ENCODE measurements at places on chromosomes 3 and 15.

- DNase-seq: no peak
Measured at GRCh38 chr3:44988073-44988472, 12.0 kb downstream of the EXOSC7 start.

- DNase-seq: no peak
Measured at GRCh38 chr15:60729850-60730458, 251.0 kb upstream of the ICE2 start.

DNA sequence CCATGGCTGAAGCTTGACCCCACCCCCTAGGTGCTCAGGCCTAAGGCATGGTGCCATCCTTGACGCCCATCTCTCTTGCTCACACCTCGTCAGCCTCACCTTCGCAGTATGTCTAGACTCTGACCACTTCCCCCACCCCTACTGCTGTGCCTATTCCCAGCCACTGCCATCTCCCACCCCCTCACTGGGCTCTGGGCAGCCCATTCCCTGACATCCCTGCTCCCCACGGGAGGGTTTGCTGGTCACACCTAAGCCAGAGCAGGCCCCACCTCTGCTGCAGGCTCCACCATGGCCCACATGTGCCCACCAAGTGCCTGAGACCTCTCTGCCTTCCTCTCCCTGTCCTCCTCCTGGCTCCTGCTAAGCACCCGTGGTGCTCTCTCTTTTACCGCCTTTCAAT lies 47.7 kb upstream of the PRR23E start:
- no peak for DNase-seq

- DNase-seq: no peak
Measured at GRCh38 chr3:197458179-197458707, 97.5 kb downstream of the BDH1 start.

- DNase-seq: no peak
Measured at GRCh38 chr3:72442759-72443158, 405.5 kb downstream of the SHQ1 start.

DNA sequence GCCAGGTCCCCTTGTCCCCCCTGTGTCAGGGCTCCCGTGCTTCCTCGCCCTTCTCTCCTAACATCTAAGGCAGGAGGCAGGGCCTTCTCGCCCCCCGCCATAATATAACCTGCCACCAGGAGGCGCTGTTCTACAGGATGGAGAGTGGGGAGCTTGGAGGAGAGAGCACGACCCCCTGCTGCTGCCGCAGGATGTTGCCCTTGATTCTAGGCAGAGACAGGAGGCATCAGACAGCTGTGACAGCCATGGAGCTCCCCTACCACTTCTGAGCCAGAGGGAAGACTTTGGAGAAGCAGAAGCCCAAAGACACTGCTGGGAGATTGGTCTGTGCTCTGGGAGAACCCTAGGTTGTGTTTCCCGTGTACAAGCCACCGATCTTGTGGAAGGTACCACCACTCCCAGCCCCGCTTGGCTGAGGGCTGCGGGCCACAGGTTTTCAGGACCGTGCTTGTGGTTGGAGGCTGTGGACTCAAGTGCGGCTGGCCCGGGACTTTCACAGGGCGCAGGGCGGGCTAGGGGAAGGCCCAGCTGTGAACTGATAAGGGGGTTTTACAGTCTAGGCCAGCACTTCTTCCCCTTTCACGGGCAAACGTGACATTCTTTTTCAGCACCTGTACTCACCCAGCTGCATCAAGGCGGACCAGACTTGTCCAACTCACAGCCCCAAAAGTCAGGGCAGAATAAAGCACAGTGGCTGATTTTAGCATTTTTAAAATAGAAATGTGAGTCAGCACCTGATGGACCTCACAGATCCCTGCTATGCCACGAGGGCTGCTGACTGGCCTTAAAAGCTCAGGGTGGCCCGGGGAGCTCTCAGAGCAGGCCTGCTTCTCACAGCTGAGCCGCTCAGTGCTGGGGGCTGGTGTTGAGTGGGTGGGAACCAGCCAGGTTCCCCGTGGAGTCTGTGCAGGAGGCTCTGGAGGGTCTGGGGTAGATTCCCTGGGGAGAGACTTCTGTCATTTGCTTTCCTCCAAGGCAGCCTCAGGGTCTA lies 2.6 kb upstream of the TIGIT start:
- DNase-seq: peak; percentile 21

- no peak for DNase-seq
Measured at GRCh38 chr3:172132159-172132586, 92.8 kb downstream of the FNDC3B start.

- no peak for DNase-seq
Measured at GRCh38 chr3:48347500-48347899, 14.0 kb upstream of the SPINK8 start.

DNA sequence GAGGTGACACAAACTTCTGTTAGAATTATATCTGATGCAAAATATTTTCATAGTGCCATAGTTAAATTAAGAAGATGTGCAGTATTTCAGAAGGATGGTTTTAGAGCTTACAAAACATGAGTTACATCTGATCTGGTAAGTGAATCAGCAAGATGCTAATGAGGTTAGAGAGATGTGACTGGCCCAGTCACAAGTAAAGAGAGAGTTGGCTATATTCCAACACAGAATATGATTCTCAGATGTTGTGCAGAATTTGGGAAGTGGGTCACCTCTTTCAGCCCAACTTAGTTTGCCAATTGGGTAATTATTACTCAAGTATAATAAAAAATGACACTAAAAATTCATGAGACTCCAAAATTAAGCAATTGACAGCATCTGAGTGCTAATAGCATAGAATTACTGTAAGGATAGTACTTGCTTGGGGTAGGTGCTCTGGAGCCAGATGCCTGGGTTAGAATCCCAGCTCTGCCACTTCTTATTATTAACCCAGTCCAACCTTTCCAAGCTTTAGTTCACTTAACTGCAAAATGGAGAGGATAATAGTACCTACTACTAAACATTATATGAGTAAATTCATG lies 30.8 kb downstream of the P2RY1 start:
- no peak for DNase-seq

GRCh38 chr3:57230006-57230405 lies 2.5 kb downstream of the APPL1 start:
- DNase-seq: no peak

DNA sequence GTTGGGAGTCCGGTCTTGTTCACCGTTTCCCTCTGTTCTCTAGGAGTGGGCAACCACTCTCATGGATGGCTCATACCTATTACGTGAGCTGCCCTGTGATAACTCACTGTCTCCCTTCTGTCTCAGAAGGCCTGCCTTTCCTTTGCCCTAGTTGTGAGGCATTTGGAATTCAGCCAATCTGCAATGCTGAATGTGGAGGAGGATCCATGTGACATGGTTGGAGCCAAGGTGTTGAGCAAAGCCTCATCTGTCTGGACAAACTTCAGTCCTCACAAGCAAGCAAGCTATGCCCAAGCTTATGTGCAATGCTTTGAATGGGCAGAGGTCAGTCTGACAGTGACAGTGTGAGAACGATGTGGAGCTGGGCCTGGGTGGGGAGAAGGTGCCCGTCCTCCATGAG lies 37.8 kb upstream of the ATP10A start:
- DNase-seq: no peak

DNA sequence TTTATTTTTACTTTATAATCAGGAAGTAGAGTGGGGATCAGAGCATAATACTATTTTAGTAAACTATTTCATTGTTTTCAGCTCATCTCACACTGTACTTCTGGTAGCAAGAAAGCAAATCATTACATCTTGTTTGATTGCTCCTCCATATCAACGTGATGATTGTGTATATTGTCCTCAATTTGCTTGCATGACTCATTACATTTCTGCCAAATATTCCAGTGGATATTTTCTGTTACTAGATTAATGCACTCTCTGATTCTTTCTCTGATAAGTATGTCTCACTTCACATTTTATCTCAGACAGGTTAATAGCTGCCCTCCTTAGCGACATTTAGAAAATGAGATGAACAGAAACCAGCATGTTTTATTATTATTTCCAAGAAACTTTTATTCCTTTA lies 1145.3 kb downstream of the OTOL1 start:
- DNase-seq: no peak

DNA sequence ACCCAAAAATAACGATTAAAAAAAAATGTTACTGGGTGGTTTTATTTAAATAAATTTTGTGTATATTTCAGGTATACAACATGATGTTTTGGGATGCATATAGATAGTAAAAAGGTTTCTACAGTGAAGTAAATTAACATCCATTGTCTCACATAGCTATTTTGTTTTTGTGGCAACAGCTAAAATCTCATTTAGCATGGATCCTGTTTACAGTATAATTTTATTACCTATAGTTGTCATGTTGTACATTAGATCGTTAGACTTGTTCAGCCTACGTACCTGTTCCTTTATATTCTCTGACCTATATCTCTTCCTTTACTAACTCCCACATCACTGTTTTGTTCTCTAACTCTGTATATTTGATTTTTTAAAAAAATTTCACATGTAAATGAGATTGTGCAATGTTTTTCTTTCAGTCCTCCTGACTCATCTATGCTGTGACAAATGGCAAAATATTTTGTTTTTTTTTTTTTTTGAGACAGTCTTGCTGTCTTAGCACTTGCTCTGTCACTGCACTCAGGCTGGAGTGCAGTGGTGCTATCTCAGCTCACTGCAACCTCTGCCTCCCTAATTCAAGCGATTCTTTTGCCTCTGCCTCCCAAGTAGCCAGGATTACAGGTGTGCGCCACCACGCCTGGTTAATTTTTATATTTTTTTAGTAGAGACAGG lies 45.6 kb downstream of the OIP5 start:
- DNase-seq: no peak

- DNase-seq: no peak
Measured at GRCh38 chr15:25905140-25905539, 42.0 kb upstream of the ATP10A start.

- DNase-seq: no peak
Measured at GRCh38 chr15:77984446-77984861, 93.1 kb downstream of the TBC1D2B start.

GRCh38 chr15:88998980-88999713 lies 86.0 kb upstream of the MFGE8 start:
- DNase-seq: no peak

DNA sequence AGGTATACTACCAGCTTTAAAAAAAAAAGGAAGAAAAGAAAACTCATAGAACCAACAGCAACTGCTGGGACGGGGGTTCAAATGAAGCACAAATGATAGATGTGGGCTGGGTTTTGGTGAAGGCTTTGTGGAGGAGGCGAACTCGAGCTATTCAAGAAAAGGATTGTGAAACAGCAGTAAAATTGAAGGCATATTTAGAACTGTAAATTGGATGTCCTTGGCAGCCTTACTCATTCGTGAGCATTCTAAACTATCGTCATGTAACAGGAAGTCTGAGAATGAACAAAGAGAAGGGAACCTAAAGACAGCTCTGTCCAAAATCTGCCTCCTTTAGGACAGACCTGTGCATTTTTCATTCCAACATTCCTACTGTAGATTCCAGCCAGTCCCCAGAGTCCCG lies 97.8 kb downstream of the LARS2 start:
- DNase-seq: no peak

DNA sequence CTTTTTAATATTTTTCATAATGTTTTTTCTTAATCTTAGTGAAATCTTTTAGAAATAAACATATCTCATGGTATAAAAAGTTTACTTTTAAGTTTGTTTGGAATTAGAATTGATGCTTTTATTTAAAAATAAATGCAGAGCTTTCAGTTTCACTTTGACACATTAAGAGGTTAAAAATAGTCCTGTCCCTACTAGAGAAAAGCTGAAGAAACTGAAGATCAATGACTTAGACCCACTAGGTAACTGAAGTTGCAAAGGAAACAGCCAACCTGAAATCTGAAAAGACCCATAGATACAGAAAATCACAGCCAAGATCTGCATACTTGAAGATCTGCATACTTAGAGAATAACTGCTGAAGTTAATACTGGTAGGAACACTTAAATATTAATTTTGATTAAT lies 237.6 kb downstream of the RAP2B start:
- DNase-seq: no peak

DNA sequence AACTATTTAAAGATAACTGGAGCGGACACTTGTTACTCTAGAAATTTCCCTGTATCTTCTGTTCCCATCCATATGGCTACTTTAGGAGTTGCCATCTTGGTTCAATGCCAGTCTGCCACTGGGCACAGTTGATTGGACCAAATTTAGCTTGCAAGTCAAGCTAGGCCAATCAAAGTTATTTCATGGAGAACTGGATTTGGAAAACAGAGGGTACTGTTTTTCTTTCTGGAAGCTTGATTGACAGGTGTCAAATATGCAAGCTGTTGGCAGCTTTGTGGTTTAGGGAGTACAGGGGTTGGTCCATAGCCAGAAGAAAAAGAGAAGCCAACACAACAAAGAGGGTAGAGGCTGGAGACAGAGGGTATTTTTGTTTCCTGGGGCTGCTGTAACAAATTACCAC lies 33.4 kb upstream of the KLHL25 start:
- no peak for DNase-seq

DNA sequence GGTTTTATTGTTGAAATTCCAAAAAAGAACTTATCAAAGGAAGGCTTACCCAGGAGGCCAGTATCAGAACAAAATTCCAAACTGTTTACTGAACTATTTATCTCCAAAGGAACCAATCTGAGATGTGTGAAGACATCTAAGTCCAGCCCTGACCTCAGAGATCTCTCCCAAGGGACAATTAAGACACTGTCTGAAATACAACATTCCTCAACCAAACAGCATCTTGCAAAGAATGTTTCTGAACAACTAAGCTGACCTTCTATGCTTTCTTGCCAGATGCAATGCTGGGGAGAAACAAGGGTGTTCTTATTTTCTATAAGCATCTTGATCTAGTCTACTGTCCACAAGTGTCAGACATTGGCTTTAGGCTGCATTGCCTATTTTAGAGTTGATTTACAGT lies 13.6 kb downstream of the PDZRN3 start:
- no peak for DNase-seq

DNA sequence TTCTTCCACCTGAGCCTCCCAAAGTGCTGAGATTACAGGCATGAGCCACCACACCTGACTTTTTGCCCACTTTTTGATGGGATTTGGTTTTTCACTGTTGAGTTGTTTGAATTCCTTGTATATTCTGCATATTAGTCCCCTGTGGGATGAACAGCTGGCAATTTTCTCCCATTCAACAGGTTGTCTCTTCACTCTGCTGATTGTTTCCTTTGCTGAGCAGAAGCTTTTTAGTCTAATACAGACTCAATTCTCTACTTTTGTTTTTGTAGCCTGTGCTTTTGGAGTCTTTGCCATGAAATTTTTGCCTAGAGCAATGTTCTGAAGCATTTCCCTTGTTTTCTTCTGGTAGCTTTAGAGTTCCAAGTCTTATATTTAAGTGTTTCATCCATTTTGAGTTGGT lies 62.7 kb upstream of the MFGE8 start:
- no peak for DNase-seq

Measured in esophagus squamous epithelium (tissue), 5 donors.